Stimulated activated CD8-positive, alpha-beta memory T cell treated with anti-CD3 and anti-CD28 coated beads, Interleukin-15, amount 100 ng/mL, for 24 hours (primary cell): ENCODE measurements at places on chromosomes 4 and X.

DNA sequence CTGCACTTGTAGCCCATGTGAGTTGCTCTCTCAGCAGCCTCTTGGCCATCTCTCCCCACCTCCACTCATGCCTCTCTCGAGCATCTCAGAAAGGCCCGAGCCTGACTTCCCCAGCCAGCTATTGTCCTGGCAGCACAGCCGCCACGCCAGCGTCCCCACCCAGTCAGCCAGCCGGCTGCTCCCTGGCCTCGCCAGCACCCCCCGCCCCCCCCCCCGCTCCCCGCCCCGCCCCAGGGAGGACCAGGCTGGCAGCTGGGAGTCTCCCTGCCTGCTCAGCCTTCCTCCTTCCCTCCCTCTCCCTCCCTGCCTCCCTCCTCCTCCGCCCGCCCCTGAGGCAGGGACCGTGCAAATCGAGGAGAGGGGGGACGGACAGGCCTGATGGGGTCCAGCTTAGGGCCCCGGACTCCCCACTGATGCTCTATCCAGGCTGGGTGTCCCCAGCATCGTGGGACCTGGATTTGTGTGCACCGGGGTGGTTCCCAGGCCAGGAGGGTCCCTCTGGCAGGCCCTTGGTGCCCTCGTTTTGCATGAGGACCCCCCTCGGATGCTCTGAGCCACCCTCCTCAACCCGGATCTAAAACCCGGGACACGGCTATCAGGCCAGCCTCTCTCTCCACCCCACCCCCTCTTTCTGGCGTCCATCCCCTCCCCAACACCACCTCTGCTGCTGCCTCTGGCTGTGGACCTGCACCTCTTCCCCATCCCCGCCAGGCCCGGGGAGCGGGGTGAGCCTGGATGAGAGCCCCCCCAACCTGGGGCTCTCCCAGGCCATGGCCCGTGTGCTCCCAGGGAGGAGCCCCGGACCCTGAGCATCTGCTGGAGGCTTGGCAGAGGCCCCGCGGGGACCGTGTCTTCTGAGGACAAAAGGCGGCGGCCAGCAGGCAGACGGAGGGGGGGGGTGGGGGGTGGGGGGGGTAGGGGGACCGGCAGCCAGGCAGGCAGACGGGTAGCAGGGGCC, at the start of gene GPR173:
Gene GPR173 (plus strand): TSS at position 621 of the 958 bp plus-strand sequence. CDS start 27,833 bp downstream, outside the sequence.
- DNase-seq, result no peak

DNA sequence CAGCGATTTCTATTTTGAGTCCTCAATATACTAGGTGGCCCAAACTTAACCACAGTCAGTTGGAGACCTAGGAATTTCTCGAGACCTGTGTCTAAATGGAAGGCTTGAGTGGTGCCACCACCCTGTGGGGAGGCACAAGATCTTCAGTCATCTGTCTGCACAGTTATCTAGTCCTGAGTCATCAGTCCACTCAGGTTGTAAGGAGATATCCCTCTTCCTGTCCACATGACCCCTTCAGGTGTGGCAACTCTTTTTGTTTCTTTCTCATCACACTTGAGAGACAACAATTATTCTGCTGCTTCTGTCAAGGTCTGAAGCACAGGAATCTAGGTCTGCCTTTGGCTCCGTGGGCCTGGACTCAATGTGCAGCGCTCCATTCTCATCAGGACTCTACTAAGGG, 64.4 kb upstream of the IBSP start:
- DNase-seq, result no peak

DNA sequence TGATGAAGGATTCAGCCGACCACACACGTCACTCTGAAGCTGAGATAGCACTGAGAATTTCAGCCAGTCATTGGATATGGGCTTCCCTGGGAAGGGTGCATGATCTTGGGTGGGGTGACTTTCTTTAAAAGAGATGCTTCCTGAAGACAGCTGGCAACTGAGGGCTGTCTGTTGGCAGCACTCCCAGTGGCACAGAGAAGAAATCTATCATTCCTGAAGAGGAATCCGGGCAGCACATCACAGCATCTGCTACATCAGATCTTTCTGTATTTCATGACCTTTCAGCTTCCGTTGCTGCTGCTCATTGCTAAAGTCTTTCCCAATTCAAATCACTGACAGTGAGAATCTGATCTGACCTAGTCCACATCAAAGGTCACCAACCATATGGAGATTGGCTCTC, 193.8 kb upstream of the RBPJ start:
- DNase-seq, result no peak

- no peak for DNase-seq
Measured at GRCh38 chrX:70176938-70177533, at the start of gene DGAT2L6. Gene DGAT2L6 (plus strand): TSS chrX:70177483. CDS start chrX:70177583, 100 bp downstream.

- no peak for DNase-seq
Measured at GRCh38 chr4:89427782-89428181, 120.2 kb upstream of the GPRIN3 start.

DNA sequence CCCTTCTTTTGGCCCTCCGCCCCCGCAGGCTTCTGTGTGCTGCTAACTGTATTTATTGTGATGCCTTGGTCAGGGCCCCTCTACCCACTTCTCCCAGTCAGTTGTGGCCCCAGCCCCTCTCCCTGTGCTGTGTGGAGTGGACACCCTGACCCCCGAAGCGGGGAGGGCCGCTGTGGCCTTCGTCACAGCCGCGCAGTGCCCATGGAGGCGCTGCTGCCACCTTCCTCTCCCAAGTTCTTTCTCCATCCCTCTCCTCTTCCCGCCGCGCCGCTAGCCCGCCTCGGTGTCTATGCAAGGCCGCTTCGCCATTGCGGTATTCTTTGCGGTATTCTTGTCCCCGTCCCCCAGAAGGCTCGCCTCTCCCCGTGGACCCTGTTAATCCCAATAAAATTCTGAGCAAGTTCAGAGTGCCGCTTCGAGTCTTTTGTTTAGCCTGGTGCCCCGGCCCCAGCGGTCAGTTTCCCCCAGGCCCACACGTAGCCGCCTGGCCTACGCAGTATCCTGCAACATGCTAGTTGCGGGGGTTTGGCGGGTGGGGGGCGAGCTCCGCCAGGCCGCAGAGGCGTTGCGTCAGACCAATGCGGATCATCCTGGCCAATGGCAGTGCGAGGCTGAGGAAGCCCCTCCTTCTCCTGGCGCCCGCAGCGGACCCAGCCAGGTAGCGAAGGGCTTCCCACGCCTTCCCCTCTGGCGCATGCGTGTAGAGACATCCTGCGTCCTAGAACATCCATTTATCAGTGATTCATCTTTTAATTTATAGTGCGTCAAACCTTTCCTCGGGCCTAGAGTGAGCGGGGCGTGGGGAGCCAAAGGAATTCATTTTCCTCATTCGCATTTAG, 5.6 kb upstream of the KANTR start:
- DNase-seq, result no peak

DNA sequence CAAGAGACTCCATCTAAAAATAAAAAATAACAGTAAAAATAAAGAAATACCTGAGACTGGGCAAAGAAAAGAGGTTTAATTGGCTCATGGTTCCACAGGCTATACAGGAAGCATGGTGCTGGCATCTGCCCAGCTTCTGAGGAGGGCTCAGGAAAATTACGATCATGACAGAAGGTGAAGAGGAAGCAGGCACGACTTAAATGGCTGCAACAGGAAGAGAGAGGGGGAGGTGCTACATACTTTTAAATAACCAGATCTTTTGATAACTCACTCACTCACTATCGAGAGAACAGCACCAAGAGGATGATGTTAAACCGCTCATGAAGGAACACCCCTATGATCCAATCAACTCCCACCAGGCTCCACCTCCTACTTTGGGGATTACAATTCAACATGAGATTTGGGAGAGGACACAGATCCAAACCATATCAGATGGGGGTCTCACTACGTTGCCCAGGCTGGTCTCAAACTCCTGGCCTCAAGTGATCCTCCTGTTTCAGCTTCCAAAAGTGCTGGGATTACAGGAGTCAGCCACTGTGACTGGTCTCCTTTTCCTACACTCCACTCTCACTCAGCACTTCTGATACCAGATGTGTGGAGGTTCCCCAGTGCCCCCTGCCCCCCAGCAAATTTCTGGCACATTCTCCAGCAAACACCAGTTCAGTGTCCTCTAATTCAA, 11.9 kb upstream of the ZNF157 start:
- no peak for DNase-seq

DNA sequence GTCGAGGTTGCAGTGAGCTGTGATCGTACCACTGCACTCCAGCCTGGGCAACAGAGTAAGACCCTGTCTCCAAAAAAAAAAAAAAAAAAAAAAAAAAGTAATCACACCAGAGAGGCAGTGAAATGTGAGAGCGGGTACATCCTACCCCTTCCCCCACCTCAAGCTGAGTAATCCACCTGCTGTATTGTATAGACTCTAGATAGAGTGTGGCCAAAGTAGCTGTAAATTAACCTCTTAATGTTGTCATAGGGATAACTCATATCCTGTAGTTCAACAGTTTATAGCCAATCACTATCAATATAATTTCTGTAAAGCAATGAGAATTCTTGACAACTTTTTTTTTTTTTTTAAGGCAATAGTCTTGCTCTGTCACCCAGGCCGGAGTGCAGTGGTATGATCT, 30.8 kb downstream of the TNIP2 start:
- DNase-seq, result no peak

GRCh38 chrX:727738-728621, 97.4 kb downstream of the SHOX start:
- DNase-seq, result no peak

DNA sequence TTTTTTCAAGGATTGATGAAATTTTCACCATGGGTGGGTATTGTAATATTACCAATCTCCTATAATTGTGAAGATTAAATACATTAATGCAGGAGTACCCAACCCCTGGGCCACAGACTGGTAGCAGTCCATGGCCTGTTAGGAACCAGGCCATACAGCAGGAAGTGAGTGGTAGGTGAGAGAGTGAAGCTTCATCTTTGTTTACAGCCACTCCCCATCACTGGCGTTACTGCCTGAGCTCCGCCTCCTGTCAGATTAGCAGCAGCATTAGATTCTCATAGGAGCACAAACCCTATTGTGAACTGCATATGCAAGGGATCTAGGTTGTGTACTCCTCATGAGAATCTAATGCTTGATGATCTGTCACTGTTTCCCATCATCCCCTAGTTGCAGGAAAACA, 15.1 kb downstream of the RAPGEF2 start:
- DNase-seq, result no peak

DNA sequence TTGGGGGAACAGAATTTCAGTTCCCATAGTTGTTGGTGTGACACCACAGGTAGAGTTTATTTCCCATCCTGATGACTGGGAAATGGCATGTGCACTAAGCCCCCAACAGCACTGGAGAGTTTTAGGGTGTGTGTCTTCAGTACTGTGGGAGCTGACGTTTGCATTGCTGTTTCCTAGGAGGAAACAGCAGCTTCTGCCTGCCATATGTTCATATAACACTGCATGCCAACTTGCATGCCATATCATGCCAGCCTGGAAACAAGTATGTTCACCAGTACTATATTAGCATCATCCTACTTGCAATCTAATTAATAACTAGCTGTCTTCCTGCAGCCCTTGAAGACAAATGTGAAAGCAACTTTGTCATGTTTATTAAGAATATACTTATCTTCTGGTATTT, 58.2 kb downstream of the NAA11 start:
- DNase-seq, result no peak

- DNase-seq, result no peak
Measured at GRCh38 chr4:148126825-148127224, 315.4 kb downstream of the NR3C2 start.

GRCh38 chr4:139555705-139556070, 331 bp downstream of the SETD7 start:
- peak; percentile 7 for DNase-seq

GRCh38 chr4:165972747-165973146, 99.7 kb downstream of the TLL1 start:
- no peak for DNase-seq

DNA sequence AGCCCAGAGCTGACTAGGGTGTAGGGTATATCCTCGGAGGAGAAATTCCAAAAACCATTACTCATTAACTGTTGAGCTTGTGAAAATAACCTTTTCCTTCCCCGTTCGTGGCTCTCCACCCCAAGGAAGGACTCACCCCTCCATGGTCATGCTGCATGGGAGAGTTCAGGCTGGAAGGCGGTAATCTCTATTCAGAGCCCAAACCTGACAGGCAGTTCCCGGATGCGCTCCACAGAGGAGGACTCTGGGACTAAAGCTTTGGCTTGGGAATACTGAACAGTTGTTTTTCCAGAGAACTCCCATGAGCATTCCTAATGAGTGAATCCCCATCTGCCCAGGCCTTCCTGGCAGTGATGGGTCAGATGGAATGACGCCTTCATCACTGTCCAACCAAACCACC, 125.4 kb downstream of the BCOR start:
- no peak for DNase-seq

DNA sequence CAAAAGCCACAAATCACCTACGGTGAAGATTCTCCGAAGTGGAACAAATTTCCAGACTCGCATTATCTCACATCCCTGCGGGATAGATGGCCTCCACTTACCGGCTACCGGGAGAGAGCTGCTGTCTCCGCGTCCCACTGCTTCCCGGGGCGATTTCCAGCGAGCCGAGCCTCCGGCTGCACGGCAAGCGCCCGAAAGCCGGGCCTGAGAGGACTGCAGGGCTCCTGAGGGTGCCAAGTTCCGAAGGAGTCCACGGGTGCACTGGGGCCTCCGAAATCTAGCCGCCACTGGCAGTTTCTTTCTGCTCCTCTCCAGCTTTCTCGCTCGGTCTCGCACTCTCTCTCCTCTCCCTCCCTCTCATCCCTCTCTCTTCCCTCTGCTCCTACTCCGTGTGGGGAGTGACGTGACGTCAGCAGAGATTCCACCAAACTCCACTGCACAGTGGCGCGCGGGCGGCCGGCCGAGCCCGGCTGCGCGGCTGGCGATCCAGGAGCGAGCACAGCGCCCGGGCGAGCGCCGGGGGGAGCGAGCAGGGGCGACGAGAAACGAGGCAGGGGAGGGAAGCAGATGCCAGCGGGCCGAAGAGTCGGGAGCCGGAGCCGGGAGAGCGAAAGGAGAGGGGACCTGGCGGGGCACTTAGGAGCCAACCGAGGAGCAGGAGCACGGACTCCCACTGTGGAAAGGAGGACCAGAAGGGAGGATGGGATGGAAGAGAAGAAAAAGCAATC, 14.0 kb upstream of the PITX2 start:
- DNase-seq, result no peak

DNA sequence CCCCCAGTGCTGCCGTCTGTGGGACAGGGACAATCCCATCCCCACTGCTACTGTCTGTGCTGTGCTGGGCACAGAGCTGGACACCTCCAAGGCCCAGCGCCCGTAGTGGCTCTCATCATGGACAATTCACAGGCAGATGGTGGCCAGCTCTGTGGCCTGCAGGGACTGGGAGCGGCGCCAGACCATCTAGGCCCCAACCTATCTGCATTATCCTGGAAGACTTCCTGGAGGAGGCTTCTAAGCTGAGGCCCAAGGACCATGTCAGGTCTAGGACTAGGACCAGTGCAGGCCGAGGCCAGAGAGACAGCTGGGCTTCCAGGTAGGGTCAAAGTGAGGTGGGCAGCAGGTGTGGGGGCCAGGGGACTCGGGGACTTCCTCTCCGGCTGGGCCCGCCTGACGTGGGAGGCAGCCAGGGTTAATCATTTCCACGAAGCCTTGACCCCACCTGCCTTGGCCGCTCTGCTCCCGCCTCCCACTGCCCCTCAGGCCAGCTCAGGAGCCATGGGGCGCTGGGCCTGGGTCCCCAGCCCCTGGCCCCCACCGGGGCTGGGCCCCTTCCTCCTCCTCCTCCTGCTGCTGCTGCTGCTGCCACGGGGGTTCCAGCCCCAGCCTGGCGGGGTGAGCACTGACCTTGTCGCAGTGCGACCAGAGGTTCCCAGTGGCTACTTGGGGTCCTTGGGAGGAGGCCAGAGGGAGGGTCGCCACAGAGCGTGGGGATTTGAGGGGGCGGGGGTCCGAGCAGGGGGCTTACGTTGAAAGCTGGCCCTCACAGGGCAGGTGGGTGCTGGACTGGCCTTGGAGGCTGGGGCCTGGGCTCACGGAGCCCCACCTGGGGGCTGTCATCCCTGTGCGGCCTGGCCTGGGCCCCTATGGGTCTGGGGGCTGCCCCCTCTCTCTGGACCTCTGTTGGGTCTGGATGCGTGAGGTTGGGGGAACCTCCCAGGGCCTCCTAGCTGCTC, at the start of gene HGFAC:
Gene HGFAC (plus strand): TSS at position 468 of the 959 bp plus-strand sequence. CDS start 34 bp downstream, at position 502.
- DNase-seq, result no peak

- no peak for DNase-seq
Measured at GRCh38 chrX:151151665-151152267, 24.6 kb upstream of the GPR50 start.
